Activated T-helper 1 cell treated with anti-CD3 and anti-CD28 coated beads, Interleukin-12 subunit alpha, Interleukin-12 subunit beta, Interleukin-2, Interleukin-4 antibody, amounts not matched to agents 30 ng/mL and 10 ng/mL and 1 ng/mL, durations not matched to agents 14 hours and 24 hours and 36 hours (primary cell): ENCODE measurements at places on chromosomes 7 and 10. TPM values are rescaled to one million over a fixed set of nuclear protein-coding genes. Genes with fewer than 3 reads are reported as not detected.

Gene C10orf120
- total RNA-seq = not detected in 2 replicates

Gene TMEM139
- total RNA-seq = 0.73 TPM in 1 of 2 replicates, not detected in the other

Gene STAG3
- total RNA-seq = 25.0 and 30.6 TPM in 2 replicates

Gene STK32C
- 14.6 and 15.5 TPM in 2 replicates for total RNA-seq

Gene GDF2
- total RNA-seq = not detected in 2 replicates

DNA sequence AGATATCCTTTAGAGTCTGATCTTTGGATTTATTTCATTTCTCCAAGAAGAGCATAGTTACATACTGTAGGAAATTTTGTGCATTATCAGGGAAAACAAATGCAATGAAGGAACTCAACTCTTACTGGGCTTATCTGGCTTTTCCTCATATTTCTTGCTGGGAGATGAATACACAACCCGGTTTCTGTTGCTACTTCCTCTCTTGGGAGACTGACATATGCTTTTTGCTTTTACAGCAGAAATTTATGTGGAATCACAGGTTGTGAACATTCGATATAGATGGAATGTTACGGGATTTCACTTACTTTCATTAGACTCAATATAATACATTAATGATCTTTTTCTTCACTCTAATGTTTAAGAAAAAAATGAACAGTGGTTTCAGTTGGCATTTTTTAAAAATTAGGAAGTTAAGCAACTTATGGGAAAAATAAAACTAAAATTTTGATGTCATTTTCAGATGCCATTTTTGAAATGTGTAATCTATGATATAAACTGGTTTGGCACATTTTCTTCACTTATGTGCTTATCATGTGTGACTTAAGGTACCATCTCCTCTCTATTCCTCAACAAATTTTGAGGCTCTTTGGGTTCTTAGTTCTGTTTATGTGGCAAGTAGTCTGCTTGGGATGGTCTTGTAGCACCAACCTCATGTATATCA is 7.1 kb downstream of the SND1 start:
- peaks cover 42% of the 10 kb centered on the region for H3K36me3 ChIP-seq
- H3K27me3 ChIP-seq = no peaks in the 10 kb centered on the region
- H3K27ac ChIP-seq = no peak overlapping the region
- no peak for DNase-seq
- H3K4me3 ChIP-seq = no peak overlapping the region

GRCh38 chr7:106282852-106283251 is 1.9 kb downstream of the NAMPT start:
- peaks cover 2% of the 10 kb centered on the region for H3K27me3 ChIP-seq
- no peak for DNase-seq
- H3K27ac ChIP-seq = peak overlapping the region; percentile 74
- H3K36me3 ChIP-seq = peaks cover 43% of the 10 kb centered on the region
- peak overlapping the region; percentile 100 for H3K4me3 ChIP-seq
- H3K4me1 ChIP-seq = peaks cover 70% of the 10 kb centered on the region

- no peaks in the 10 kb centered on the region for H3K36me3 ChIP-seq
- H3K27ac ChIP-seq = no peak overlapping the region
- DNase-seq = no peak
- no peak overlapping the region for H3K4me3 ChIP-seq
- no peaks in the 10 kb centered on the region for H3K4me1 ChIP-seq
Observed at GRCh38 chr7:26950889-26951288, 86.5 kb upstream of the SKAP2 start.

DNA sequence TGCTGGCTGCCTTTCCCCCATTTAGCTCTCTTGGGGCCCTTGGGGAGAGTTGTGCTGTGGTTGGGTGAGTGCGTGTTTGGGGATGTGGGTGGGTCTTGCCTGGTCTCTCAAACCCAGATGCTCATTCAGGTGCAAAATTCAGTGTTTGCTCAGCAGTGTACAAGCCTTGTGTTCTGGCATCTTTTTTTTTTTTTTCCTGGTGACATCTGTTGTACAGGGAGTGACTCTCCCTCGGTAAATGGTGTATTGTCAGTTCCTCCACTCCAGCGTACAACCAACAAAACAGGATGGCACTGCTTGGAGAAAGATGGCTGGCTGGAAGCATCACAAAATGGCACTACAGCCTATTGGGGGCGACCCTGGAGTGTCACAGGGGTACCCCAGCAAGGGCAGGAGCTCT is 75.5 kb downstream of the LRMDA start:
- H3K36me3 ChIP-seq = no peaks in the 10 kb centered on the region
- H3K4me1 ChIP-seq = peaks cover 4% of the 10 kb centered on the region
- no peak for DNase-seq
- H3K4me3 ChIP-seq = no peak overlapping the region
- peaks cover 2% of the 10 kb centered on the region for H3K27me3 ChIP-seq

GRCh38 chr10:69838853-69839252 is 37.1 kb downstream of the COL13A1 start:
- H3K27ac ChIP-seq = no peak overlapping the region
- no peaks in the 10 kb centered on the region for H3K36me3 ChIP-seq
- H3K4me3 ChIP-seq = no peak overlapping the region
- H3K27me3 ChIP-seq = peaks cover 19% of the 10 kb centered on the region
- no peak for DNase-seq

DNA sequence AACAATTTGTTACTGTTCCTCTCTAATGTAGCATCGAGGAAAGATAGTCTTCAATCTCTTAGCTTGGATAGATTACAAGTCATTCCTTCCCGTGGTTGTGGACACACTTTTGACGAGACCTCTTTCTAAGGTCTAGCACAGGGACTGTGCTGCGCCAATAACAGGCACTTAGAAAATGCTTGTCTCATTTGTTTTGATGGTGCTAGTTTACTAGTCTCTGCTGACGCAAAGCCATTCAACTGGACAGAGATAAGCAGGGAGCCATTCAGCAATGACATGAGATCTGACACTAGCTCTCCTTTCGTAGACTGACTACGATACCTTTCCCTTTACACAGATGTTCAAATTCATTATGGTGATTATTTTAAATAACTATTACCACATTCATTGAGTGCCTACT is 6.4 kb upstream of the JAZF1 start:
- no peaks in the 10 kb centered on the region for H3K4me1 ChIP-seq
- H3K27ac ChIP-seq = no peak overlapping the region
- no peaks in the 10 kb centered on the region for H3K36me3 ChIP-seq
- H3K27me3 ChIP-seq = peaks cover 48% of the 10 kb centered on the region

DNA sequence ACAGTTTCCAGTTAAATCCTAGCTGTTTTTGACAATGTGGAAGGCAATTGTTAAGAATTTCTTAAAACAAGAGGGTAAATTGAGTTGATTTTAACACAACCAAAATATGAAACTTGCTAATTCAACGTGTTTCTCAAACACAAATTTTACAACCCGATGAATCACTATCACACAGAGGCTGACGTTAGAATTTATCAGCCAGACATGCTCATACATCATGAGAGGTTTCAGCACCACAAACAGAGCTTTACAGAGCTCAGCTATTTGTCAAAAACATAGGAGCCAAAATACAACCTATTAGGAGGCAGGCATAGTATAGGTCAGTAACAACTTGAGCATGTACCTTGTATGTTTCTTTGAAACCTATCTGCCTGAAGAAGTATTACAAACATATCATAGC is 36.1 kb downstream of the LRRN3 start:
- no peak overlapping the region for H3K27ac ChIP-seq
- H3K27me3 ChIP-seq = no peaks in the 10 kb centered on the region
- H3K4me1 ChIP-seq = peaks cover 6% of the 10 kb centered on the region
- no peak for DNase-seq
- H3K4me3 ChIP-seq = no peak overlapping the region

DNA sequence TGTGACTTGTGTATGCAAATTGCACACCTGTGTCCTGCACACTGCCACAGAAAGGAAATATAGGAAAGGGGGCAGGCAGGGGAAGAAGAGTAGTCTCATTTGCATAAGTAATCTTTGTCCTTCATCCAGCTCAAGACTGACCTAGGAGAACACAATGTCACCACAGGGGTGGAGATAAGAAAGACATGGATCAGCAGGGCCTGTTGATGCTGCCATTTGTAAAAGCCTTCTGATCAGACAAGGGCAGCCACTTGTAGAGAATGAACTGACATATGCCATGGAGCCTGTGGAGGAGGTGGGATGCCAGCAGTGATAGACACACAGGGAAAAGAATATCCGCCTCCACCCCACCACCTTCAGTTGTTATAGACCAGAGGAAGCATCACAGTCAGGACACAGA is 528.9 kb downstream of the HTR7 start:
- no peaks in the 10 kb centered on the region for H3K27me3 ChIP-seq
- DNase-seq = no peak
- H3K27ac ChIP-seq = no peak overlapping the region
- H3K4me1 ChIP-seq = no peaks in the 10 kb centered on the region
- no peak overlapping the region for H3K4me3 ChIP-seq

DNA sequence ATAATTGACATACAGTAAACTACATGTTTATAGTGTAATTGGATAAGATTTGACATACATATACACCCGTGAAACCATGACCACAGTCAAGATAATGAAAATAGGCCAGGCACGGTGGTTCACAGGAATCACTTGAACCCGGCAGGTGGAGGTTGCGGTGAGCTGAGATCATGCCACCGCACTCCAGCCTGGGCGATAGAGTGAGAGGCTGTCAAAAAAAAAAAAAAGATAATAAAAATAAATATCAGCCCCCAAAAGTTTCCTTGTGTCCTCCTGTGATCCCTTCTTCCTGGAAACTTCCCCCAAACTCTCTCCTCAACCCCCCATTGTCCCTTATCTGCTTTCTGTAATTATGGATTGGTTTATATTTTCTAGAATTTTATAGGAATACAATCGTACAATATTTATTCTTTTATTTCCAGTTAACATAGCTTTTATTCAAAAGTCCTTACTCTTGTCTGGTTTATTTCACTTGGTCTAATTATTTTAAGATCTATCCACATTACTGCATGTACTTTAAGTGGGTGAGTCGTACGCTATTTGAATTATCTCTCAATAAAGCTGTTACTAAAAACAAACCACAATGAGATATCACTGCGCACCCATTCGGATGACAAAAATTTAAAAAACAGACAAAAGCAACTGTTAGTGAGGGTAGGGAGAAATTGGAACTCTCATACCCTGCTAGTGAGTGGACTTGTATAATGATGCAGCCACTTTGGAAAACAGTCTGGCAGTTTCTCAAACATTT is 30.1 kb upstream of the TNPO3 start:
- H3K4me1 ChIP-seq = peaks cover 8% of the 10 kb centered on the region
- H3K27me3 ChIP-seq = no peaks in the 10 kb centered on the region
- H3K4me3 ChIP-seq = no peak overlapping the region
- no peaks in the 10 kb centered on the region for H3K36me3 ChIP-seq
- DNase-seq = no peak

GRCh38 chr7:134766779-134767519 is 12.5 kb upstream of the CALD1 start:
- H3K27me3 ChIP-seq = no peaks in the 10 kb centered on the region
- DNase-seq = no peak
- no peak overlapping the region for H3K27ac ChIP-seq
- H3K4me3 ChIP-seq = no peak overlapping the region
- no peaks in the 10 kb centered on the region for H3K36me3 ChIP-seq
